NCI-H1436 treated with DMSO at 0.1 percent for 48 hours (cell line): ENCODE measurements at places on chromosomes 12 and 14.

- DNase-seq, result no peak
These were observed 19.1 kb upstream of the VASH1 start for GRCh38 chr14:76742185-76742584.

GRCh38 chr12:54368025-54368708 is 3.9 kb upstream of the GPR84 start:
- DNase-seq, result no peak

DNA sequence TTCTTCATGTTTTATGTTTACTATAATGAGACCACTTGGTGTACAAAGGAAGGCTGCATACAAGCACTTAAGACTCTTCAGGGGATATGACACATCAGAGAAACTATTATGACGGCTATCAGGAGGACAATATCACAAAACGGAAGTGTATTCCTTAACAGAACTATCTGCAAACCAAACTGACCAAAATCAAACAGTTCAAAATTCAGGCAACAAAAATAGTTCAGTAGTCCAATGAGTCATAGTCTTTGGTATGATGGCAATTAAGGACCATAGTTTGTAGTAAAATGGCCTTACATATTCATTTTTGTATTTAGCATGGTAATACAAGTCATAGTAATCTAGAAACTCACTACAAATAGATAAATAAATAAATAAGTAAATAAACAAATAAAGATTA is 1638.7 kb upstream of the SEL1L start:
- no peak for DNase-seq

DNA sequence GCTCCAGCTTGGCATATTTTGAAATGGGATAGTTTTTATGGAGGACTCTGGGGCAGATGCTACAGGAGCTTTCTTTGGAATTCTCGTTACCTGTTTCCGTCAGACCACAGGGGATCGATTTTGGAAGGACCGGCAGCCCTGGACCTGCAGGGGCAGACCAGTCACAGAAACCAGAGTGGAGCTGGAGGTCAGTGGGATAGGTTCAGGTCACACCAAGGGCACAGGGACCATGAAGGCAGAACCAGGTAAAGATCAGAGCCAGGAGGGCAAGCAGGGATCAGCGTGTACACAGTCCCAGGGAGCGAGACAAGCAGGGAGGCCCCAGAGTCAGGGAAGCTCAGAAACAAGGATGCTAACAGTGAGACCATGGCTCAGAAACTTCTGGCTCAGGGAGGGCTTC is 45.5 kb downstream of the TSPAN11 start:
- DNase-seq, result no peak
